ENCODE measurements at places on chromosomes 5 and 9.

DNA sequence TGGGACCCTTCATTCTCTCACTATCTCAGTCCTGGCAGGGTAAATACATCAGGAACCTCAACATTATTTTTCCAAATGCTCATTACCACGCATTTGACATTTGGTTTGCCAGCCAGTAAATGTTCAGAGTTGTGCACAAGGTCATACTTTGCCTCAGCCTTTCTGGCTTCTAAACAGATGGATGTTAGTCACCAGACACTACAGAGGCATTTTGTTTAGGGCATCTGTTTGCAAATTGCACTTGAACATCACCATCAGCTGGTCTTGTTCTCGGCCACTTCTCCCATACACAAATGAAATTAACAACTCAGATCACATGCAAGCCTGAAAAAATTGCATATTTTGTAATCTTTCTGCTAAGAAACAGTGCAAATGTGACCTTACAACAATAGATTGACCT is 75.0 kb upstream of the SLC1A1 start:
- DNase-seq = no peak

DNA sequence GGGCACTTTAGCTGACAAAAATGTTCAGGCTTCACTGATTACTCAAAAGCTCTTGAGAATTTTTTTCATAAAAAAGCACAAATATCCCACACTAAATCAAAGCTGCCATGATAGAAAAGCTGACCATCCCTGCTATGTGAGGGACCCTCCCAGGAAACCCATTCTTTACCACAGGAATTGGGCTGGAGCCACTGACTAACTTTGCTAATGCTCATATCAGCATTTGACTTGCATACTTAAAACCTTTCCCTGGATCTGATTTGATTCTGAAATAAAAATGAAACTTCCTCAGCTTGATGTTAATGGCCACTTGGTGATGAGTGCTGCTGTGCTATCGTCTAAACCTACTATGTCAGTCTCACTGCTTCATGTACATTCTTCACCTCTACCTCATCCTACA is 243.6 kb downstream of the PRELID2 start:
- no peak for DNase-seq

DNA sequence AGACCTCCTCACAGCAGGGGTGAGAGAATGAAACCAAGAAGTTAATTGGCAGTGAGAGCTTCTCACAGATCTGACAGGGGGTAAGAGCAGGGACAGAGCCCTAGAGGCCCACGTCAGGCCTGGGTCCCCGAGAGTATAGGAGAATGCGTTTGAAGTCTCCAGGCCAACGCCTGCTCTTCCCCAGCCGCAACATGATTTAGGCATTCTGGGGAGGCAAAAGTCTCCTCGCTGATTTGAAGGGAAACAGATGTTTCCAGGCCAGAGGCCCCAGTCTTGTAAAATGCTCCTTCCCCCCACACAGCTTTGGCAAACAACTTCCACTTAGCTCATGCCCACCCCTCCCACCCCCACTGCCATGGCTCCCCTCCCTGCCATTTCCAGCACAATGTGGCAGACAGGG is 239.2 kb upstream of the TRIM32 start:
- DNase-seq = no peak

DNA sequence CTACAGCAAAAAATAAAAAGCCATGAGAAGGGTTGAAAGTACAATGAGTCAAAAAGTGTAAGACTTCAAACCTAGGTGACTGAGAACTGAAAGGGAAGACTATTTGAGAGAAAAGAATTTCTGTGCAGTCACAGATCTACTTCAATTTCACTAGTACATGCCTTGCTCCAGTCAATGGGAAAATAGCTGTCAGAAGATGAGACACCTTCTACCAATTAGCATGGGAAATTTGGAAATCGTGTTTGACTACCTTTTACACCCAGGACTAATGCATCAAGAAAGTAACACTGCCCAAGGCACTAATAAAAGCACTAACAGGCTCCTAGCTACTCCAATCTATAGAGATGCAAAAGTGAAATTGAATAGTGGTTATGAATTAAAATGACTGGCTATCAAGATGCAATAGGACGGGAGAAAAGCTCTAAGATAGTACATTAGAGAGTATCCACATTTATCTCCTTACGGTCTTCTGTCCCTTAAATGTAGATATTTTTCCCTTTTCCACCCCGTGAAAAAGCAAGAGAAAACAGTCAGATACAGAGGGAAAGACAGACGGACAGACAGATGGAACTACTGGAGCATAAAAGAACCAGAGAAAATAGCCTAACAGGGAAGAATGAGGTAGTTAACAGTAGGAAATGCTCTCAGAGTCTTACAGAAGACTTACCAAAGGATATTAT is 15.2 kb downstream of the ERP44 start:
- DNase-seq = no peak

DNA sequence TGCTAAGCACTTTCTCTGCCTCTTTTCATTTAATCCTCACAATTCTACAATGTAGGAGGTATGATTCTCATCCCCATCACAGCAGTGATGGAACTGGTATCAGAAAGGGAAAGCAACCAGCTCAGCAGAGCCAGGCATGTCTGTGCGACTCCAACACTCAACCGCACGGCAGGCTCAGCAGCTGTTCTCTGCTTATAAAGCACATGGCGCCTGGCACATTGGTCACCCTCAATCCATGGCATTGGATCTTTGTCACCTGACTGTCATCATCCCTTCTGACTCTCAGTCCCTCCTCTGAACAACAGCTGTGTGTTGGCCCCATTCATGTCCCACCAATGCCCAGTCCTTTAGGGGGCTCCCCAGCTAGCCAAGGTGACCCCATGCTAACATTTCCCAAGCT is 45.1 kb upstream of the HAND1 start:
- no peak for DNase-seq

DNA sequence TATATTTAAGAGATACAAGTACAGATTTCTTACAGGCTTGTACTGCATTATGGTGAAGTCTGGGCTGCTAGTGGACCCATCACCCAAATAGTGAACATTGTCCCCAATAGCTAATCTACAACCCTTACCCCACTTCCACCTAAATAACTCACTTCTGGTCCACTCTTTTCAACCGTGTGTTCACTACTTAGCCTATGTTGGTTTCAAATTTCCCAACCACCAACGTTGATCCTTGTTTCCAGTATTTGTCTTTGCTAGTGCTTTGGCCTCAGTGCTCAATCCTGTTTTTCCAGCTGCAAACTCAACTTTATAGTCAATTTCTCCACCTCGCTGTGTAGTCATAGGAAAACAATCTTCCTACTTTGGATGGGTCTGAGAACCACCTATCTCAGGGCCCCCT is 45.3 kb upstream of the TTC39B start:
- DNase-seq = no peak

DNA sequence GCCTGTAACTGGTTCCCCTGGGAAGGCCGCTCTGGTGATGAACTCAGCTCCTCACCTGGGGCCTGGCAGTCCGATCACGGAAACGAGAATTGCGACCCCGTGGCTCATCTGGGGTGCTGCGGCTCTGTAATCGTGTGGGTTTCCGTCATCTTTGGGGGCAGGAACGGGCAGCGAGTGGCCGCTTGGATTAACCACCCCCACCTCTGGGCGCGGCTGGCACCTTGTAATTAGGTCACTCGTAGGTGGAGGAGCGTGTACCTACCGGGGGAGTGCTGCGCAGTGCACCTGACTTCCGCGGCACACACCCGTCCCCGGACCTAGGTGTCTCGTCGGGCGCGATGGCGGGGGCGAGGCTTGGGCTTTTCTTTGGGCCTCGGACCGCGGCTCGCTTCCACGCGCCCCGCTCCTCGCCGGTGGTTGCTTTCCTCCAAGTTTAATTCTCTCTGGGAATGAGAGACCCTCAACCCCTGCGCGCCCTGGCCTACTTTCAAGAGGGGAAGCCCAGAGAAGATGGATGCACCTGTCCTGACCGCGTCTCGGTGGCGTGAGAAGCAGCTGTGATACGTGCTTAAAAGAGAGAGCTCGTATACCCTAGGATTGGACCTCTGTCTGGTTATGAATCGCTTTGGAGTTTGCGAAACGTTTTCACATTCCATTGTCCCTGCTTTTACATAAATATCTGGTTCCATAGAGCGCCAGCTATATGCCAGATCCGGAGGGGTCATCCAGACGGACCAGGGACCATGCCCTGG is 744 bp upstream of the PPP2CA start:
- DNase-seq = no peak

DNA sequence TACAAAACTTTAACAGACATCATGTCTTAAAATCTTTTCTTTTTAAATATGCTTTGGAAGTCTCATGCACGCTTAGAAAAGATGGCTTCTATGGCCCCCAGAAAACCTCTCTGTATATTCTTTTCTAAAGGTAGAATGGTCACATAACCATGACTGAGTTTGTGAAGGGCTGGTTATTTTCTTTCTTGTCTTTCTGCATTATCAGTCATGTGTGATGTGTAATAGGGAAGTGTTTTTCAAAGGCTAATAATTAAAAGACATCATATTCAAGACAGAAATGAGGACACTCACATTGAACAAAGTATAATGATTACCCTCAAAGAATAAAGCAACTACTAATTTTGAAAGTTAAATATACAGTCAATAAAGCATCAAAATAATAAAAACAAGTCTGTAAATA is 253.4 kb downstream of the TRPM3 start:
- DNase-seq = no peak

- DNase-seq = no peak
These were observed 289.1 kb upstream of the KLF4 start for GRCh38 chr9:107778661-107779060.

- DNase-seq = peak; percentile 68
These were observed at the start of gene SLC1A3 for GRCh38 chr5:36606428-36607113. TSS of gene SLC1A3 (plus strand) at chr5:36606606. CDS start at chr5:36608424, 1,818 bp downstream.

- DNase-seq = no peak
These were observed 106.5 kb upstream of the LRRTM2 start for GRCh38 chr5:138981586-138981985.

GRCh38 chr5:57902095-57902494 is 419.5 kb upstream of the ACTBL2 start:
- no peak for DNase-seq

- no peak for DNase-seq
These were observed 86.9 kb upstream of the IL12B start for GRCh38 chr5:159417170-159417569.

GRCh38 chr9:24434183-24434582 is 111.5 kb downstream of the IZUMO3 start:
- no peak for DNase-seq

DNA sequence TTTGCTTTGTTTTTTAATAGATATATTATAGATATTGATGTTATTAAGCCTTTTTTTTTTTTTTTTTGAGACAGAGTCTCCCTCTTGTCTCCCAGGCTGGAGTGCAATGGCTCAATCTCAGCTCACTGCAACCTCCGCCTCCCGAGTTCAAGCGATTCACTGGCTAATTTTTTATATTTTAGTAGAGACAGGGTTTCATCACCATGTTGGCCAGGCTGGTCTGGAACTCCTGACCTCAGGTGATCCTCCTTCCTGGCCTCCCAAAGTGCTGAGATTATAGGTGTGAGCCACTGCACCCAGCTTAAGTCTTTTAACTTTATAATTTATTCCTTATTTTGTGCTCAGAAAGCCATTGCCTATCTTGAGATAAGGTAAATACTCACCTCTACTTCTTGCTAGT is 24.2 kb upstream of the RAD23B start:
- DNase-seq = no peak

GRCh38 chr5:86684222-86684621 is 66.5 kb downstream of the COX7C start:
- no peak for DNase-seq

DNA sequence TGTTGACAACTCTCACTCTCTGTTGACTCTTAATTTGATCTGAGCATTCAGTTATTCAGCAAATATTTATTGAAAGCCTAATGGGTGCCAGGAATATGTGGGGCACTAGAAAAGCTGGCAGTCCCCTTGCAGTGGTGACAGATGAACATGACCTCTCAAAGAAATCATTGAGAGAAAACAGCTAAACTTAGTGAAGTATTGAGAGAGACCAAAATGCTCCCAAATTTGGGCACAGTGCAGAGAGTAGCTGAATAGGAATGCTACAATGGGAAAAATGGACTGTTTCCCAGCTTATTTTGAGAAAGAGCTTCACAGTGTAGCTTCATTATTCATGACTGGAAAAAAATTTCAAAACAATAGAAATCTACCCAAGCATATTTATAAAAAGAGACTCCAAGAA is 257.9 kb downstream of the SGCD start:
- no peak for DNase-seq

DNA sequence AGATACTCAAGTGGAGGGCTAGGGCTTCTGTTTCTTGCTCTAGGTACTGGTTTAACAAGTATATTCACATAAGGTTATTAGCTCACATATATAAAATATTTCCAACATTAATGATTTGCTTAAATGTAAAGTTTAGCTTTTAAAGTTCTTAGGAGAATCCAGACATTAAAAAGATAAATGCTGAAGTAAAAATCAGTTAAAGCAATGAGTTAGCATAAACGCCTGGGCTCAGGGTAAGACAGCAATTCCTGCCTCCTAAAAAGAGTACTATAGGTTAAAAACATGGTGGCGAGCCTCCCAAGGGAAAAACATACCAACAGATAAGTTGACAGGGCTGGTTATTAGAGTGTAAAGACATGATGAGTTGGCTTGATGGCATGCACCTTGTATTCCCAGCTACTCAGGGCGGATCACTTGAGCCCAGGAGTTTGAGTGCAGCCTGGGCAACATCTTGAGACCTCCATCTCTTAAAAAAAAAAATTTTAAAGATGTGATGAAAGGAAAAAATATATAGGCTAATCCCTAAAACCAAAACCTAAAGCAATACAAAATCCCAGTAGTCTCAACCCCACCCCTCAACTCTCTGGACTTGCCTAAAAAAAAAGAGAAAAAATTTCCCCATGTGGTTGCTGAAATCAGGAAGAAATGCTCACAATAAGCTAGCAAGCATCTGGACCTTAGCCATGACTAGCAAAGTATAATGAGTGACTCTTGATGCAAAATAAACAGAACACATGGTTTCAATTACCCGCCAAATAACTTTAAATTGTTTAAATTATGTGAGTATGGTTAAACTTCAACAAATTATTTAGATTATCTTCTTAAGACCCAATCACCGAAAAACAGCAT is 3.6 kb downstream of the GOLPH3 start:
- no peak for DNase-seq

- DNase-seq = no peak
These were observed 53.7 kb upstream of the DPYSL3 start for GRCh38 chr5:147563466-147564123.

DNA sequence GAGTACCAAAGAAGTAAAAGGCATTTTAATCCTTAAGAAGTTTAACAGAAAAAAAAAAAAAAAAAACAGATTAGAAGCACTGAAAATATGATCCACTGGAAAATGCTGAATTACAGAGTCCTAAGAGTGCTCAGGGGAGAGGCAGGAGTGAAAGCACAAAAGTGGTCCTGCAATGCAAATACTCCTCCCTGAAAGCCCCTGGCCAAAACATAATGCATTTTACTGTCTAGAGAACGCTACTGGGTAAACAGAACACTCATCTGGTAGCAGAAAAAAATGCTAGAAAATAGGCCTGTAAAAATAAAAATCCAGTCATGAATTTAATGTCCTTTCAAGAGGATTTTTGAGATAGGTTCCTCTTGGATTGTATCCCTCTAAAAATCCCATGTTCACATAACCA is 81.9 kb downstream of the ADAMTS12 start:
- no peak for DNase-seq
